ENCODE measurements at places on chromosomes 13 and 19.

DNA sequence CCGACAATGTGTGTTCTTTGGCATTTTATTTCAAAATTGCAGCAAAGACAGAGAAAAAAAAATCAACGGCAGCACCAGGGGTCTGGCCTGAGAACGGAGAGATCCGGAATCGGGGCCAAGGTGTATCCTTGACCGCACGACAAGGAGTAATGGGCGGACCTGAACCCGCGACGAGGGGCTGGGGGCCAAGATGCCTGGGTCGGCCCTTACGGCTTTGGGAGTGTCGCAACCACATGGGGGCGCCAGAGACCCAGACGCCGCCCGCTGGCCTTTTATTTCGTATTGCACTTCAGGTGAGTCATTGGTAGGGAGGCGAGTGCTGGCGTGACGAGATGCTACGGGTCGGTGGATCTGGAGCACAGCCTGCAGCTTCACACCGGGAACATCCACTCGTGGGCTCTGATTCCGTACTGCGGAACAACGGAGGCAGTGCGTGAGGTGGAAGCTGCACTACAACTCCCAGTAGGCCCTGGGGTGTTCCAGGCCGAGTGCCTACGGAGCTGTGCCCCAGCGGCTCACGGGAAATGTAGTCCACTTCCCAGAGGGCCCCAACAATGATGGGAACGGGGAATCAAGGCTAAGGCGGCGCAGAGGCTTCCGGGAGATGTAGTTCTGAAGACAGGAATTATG is 15.7 kb downstream of the BCAT2 start:
- peak; percentile 68 for DNase-seq

GRCh38 chr19:2055931-2056836 is 5.1 kb upstream of the MKNK2 start:
- no peak for DNase-seq

DNA sequence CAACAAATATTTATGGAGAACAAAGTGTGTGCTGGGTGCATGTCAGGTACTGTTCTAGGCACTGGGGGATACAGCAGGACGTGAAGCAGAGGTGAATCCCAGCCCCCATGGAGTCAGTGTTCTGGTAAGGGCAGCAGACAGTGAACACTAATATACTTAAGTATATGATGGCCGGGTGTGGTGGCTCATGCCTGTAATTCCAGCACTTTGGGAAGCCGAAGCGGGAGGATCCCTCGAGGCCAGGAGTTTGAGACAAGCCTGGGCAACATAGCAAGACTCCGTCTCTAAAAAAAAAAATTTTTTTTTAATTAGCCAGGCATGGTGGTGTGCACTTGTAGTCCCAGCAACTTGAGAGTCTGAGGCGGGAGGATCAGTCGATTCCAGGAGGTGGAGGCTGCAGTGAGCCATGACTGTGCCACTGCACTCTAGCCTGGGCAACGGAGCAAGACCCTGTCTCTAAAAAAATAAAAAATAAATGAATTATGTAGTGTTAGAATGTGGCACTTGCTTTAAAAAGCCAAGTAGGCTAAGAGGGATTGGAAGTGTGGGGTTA is 22.6 kb downstream of the CHST8 start:
- DNase-seq = no peak

DNA sequence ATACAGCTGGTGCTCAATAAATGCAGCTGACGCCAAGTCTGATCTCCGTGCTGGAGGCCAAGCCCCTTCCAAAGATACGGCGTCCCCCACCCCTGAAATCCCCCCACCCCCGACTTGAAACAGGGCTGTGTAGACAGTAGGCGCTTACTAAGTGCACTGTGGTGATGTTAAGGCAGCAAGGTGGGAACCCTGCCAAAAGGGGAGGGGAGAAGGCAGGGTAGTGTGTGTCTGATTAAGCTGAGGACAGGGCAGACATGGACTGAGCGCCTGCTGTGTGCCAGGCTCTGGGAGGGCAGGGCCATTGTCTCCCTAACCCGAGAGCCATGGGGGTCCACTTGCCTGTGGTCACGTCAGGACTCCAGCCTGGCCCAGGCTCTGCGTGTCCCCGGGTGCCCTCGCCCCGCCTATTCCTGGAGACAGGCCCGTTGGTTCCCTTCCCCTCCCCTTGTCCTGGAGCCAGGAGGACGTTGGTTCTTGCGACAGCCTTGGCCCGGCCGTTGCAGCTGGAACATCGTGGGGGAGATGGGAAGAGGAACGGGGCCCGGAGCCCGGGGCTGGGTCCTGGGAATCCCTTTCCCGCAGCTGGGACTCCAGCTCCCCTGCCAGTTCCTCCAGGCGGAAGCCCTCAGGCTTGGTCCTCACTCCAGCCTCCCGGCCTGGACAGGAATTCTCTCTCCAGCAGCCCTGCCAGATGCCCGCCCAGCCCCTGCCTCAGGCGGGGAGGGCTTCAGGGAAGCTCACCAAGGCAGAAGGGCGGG is 1.7 kb upstream of the ELANE start:
- no peak for DNase-seq

DNA sequence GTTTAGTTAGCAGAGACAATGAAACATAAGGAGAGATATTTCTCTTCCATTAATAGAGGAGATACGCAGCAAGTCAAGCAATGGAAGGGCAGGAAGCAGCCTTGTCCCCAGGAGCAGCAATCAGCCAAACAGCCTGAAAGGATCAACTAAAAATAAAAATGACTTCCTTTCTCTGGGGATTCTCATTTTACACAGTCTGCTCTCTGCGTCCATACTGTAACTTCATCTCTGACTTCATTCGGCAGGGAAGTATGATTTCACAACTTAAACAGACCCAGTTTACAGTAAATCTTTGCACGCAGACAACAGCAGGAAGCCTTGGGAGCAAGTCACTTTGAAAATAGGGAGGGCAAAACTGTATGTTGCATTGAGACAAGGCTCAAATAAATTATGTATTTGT is 826.7 kb downstream of the DIAPH3 start:
- no peak for DNase-seq

DNA sequence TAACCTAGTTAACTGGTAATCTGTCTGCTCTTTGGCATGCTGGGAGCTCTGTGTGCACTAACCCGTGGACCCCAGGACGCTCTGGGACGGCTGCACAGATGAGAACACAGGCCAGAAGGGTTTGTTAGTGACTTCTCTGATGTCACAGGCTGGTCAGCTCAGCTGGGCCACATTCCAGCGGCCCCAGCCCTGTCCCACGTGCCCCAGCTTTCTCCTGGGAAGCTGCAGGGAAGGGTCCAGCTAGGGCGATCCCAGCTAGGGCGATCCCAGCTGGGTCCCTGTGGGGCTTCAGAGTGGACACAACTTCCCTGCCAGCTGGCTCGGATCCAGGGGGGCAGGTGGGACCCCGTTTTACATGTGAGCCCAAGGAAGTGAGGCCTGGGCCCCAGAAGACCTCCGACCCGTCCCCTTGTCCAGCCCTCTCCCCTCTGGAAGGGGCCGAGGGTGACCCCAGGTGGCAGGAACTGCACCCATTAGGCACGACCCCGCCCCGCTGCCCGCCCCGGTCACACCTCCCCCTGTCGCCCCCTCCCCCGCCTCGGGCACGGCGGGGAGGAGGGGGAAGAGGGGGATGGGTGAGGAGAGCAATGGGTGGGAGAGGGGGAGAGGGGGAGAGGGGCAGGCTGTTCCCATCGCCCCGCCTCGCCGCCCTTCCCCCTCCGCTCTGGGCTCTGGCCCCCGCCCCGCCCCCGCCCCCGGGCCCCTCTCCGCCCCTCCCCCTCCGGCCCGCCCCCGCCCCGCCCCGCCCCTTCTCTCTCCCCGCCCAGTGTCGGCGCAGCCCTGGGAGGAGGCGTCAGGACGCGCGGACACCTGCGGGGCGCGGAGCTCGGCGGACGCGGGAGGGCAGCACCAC is 75.2 kb upstream of the MCF2L start:
- no peak for DNase-seq

DNA sequence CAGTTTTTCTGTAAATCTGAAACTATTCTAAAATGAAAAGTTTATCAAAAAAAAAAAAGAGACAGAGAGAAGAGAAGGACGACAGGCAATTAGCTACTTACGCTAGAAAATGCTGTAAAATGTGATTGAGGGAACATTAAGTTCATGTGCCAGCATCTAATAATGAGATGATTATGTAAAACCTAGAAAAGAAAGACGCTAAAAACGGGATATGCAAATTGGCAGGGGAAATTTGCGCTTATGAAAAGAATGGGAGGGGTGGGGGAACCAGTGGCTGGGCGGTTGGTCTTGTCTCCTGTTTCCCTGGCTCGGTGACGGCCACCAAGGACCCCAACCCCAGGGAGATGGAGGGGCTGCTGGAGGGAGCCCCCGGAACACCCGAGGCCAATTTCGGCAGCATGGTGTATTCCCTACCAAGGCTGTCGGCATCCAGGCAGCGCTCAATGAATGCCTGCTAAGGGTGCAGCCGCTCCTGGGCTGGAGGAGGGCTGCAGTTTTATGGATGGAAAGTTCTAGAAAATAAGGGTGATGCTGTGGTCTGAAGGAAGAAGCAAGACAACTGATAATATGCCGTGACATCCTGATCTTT is 34.2 kb downstream of the GNG7 start:
- no peak for DNase-seq

DNA sequence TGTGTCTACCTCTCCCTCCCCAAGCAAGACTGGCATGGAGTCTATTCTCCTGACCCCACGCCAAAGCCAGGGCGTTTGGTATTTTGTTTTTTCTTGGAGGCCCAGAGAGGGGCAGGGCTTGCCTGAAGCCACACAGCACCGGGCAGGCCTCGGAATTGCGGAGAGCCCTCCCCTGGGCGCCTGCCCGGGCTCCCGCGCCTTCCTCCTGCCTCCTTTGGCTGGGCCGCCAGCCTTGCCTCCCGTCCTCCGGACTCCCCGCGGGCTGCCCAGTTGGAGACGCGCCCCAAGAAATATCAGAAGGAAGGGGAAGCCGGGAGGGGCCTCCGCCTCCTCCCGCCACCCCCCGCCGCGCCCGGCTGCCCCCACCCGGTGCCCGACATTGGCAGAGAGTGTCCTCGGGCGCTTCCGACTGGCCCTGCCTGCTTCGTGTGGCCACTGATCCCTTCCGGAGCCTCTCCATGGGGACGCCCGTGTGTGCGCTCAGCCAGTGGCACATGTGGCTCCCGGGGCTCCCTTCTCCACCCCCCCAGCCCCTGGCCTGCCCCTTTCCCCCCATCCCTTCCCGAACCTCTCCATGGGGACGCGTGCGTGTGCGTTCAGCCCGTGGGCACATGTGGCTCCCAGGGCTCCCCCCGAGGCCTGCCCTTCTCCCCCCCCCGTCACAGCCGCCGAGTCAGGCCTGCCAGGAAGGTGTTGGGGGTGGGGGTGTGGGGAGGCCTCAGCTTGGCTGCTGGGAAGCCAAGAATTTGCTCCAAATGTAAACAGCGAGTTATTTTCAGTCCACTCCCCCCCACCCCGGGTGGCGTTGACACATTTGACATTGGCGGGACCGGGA is 37.3 kb downstream of the NFIC start:
- no peak for DNase-seq
